ENCODE measurements at places on chromosomes 7 and 10. TPM values are rescaled to one million over a fixed set of nuclear protein-coding genes. Genes with fewer than 3 reads are reported as not detected.

GRCh38 chr7:119964788-119965542, 308.0 kb upstream of the KCND2 start:
- no peak for DNase-seq

- DNase-seq, result no peak
Observed at GRCh38 chr10:99784016-99784726, 1.7 kb downstream of the ABCC2 start.

GRCh38 chr7:38863601-38864291, 45.2 kb downstream of the VPS41 start:
- no peak for DNase-seq

- no peak for DNase-seq
Observed at GRCh38 chr10:125990974-125991373, 94.6 kb downstream of the FANK1 start.

DNA sequence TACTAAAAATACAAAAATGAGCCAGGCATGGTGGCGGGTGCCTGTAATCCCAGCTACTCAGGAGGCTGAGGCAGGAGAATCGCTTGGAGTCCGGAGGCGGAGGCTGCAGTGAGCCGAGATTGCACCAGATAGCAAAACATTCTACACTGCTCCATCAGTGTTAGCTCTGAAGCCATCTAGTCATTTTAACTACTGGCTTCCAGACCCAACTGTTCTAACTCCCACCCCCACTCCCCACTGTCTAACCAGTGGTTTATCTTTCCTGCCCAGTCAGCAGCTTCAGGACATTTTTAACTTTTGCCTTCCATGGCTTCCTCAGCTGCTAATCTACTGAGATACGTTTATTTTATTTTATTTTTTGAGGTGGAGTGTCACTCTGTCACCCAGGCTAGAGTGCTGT, 6.2 kb upstream of the FRAT1 start:
- no peak for DNase-seq

- DNase-seq, result no peak
Observed at GRCh38 chr10:89032141-89032891, 41.7 kb downstream of the FAS start.

DNA sequence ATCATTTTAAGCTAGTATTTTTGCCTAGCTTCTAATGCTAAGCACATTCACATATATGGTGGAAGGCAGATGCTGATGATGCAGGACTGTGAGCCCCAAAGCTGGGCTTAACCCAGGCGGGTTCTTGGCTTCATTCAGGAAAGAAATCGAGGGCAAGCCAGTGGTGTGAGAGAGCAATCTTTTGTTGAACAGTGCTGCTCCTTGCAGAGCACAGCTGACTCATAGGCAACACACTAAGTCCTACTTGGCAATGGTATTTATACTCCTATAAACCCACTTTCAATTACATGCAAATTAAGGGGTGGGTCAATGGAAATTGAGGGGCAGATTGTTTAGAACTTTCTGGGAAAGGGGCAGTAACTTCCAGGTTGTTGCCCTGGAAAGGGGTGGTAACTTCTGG, 42.0 kb upstream of the CELF2 start:
- DNase-seq, result no peak

GRCh38 chr10:100364735-100365391, 17.8 kb downstream of the SCD start:
- DNase-seq, result no peak

Gene CEP55
- total RNA-seq, result 0.48 TPM

Gene MYOZ1
- total RNA-seq, result 2.8 TPM

Gene FAM13C
- total RNA-seq, result 18.7 TPM

Measured in posterior vena cava (tissue), 2 donors.